ENCODE measurements at places on chromosomes 6 and 20. TPM values are rescaled to one million over a fixed set of nuclear protein-coding genes. Genes with fewer than 3 reads are reported as not detected.

DNA sequence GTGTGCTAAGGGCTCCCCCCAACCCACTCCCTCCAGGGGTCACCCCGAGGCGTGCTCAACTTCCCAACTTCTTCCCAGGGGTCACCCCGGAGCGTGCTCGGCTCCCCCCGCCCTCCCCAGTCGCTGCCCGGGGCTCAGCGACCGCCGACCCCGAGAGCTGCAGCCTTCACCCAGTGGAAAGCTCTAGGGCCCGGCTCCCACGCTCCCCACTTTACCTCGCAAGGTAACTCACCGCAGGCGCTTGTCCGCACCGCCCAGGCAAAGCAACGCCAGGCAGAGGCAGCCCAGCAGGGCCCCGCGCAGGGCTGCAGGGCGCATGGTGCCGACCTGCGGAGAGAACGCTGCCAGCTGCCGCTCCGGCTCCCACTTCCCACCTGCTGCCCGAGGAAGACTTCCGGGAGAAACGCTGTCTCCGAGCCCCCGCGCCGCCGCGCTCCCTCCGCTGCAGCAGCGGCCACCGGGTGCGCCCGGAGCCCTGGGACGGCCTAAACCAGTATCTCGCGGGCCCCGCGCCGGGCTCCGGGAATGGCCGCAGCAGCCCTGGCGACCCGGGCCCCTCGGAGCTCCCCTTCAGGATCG, 396 bp downstream of the RNASET2 start:
- no peak for DNase-seq

DNA sequence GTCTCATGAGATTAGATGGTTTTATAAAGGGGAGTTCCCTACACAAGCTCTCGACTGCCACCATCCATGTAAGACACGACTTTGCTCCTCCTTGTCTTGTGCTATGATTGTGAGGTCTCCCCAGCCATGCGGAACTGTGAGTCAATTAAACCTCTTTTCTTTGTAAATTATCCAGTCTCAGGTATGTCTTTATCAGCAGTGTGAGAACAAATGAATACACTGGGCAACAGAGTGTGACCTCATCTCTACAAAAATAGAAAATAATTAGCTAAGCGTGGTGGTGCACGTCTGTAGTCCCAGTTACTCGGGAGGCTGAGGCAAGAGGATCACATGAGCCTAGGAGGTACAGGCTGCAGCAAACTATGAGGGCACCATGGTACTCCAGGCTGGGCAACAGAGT, 51.3 kb downstream of the MDN1 start:
- no peak for DNase-seq

GRCh38 chr20:46206025-46206424, 87.9 kb downstream of the CD40 start:
- no peak for DNase-seq

- no peak for DNase-seq
These were observed 76.7 kb upstream of the FABP7 start for GRCh38 chr6:122702841-122703240.

GRCh38 chr6:26173836-26174145, 86.6 kb downstream of the HFE start:
- DNase-seq, result no peak

DNA sequence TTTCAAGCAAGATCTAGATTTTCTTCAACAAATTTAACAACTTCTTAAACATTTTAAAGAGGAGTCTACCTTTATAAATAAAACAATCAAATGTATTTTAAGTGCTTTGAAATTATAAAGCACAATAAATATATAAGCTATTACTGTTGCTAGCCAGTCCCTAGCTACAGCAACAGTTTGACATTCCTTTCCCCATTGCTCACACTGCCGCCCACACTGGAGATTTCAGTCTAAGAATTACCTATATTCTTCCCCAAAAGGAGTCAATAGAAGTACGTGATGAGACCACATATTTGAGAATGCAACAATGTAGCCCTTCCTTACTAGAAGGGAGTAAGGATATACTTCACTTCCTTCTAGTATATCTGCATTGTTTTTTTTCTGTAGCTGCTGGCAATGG, 65.3 kb upstream of the RNF146 start:
- no peak for DNase-seq

- no peak for DNase-seq
These were observed 1.7 kb downstream of the UBE2V1 start for GRCh38 chr20:50111120-50111828.

GRCh38 chr6:137497721-137498463, 3.7 kb upstream of the OLIG3 start:
- no peak for DNase-seq

DNA sequence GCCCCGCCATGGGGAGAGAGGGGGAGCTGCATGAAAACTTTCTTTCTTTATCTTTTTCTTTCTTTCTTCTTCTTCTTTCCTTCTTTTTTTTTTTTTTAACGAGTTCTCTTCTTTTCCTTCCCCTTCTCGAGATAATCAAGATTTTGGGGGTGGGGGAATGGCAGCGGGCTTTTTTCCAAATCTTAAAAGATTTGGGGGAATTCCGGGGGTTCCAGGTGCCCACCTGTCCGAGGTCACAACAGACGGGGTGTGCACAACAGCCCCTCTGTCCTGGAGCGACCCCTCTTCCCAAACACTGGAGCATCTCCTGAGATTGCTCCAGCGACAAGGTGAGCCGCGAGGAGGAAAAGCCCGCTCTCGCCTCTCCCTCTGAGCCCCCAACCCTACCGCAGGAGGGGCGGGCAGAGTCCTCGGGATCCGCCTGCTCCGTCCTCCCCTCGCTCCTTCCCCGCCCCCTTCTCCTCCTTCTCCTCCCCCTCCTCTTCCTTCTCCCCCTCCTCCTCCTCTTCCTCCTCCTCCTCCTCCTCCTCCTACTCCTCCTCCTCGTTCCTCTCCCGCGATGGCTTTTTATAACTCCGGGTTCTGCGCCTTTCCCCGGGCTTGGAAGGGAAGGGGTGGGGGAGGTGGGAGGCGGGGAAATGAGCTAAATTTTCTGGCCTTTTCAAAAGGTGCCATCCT, 689 bp upstream of the KCNB1 start:
- DNase-seq, result peak; percentile 42

DNA sequence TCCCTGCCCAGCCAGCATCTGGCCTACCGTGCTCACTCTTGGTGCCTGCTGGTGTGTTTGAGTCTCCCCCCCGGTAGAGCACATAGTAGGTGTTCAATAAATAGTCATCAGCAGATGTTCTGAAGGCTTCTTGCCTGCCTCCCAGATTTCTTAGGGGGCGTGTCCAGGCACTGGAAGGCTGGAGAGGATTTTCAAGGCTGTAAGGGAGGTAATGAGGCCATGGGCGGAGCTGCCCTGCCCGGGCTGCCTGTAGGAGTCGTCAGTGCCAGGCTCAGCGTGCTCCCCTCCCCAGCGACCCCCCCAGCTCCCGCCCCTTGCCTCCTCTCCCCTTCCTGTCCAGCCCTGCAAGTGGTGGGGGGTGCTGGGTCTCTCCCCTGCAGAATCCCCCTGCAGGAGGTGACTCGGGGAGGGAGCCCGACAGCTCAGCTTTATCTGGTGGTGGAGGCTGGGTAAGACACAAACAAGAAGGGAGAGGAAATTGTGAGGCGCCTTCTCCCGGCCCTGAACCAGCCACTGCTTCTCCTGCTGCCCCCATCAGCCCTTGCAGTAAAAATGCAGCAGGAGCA, 55.9 kb downstream of the BCAS4 start:
- DNase-seq, result no peak

GRCh38 chr6:112827793-112828192, 480.7 kb downstream of the RFPL4B start:
- no peak for DNase-seq

Gene LY86
- total RNA-seq, result 2.9 TPM

Gene EYA2
- total RNA-seq, result 2.4 TPM

Gene ELOVL4
- 49.3 TPM for total RNA-seq

Gene SYCP2L
- 5.7 TPM for total RNA-seq
